Stimulated activated CD4-positive, alpha-beta T cell treated with anti-CD3 and anti-CD28 coated beads, Interleukin-2, amount 100 ng/mL, for 4 hours (primary cell): ENCODE measurements at places on chromosomes 13 and 19.

DNA sequence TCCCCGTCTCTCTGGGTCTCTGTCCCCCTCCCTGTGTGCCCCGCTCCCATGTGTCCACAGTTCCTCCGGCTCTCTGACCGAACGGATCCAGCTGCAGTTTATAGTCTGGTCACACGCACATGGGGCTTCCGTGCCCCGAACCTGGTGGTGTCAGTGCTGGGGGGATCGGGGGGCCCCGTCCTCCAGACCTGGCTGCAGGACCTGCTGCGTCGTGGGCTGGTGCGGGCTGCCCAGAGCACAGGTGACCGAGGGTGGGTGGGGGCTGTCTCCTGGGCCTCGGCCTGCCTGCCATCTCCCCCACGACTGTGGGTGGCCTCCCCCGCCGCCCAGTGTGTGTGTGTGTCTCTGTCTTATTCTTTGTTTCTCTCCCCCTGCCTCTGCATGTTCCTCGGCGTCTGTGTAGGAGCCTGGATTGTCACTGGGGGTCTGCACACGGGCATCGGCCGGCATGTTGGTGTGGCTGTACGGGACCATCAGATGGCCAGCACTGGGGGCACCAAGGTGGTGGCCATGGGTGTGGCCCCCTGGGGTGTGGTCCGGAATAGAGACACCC, 10.3 kb downstream of the TRPM4 start:
- DNase-seq = no peak

DNA sequence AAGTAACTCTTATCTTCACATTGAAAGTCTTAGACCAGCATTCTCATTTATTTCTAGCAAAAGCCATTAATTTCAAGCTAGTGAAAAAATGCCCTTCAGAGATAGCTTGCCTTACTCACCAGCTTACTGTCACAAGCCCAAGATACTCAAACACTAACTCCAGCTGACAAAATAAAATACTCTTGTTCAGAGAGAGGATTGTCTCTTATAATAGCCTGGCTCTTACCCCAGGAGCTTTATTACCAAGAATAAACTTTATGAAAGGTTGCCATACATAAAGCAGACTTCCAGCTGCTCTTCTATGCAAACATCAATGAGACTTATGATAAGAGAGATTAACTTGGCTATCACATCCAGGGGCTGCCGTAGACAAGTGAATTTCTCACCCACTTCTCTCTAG, 53.6 kb downstream of the XPO4 start:
- DNase-seq = no peak

DNA sequence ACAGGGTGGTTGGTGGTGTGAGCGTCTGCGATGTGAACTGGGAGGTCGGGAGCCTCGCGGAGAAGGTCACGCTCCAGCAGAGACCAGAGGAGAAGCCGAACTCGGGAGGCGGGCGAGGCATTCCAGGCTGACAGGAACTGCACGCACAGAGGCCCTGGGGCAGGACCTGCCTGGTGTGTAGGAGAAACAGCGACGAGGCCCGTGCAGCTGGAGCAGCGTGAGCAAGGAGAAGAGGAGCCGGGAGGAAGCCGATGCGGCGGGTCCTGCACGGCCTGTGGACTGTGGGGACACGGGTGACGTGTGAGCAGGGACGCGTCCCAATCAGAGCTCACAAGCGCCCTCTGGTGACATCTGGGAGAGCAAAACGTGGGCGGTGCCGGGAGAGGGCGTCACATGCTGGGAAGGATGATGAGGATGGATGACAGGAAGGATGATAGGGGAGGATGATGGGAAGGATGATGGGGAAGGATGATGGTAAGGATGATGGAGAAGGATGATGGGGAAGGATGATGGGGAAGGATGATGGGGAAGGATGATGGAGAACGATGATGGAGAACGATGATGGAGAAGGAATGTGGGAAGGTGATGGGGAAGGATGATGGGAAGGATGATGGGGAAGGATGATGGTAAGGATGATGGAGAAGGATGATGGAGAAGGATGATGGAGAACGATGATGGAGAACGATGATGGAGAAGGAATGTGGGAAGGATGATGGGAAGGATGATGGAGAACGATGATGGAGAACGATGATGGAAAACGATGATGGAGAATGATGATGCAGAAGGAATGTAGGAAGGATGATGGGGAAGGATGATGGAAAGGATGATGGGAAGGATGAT, 16.1 kb upstream of the MADCAM1 start:
- DNase-seq = peak; percentile 30

DNA sequence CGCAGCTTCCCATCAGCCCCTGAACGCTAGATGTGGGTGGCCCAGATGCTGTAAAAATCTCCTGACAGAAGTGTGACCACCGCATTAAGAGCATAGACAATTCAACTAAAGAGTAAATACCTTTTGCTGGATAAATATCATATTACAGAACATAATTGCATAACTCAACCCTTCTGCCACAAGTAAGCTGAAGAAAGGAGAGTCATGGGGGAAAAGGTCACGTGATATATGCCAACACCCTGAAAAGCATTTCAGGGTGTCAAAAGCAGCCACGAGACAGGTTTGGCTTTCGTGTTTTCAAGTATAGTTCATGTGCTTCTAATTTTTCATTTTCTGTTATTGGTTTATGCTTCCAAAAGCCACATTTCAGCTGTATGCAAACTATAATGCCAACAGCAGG, 71.3 kb downstream of the LHFPL6 start:
- DNase-seq = no peak

- DNase-seq = no peak
These were observed 5.9 kb upstream of the GPR32 start for GRCh38 chr19:50764409-50764808.

- no peak for DNase-seq
These were observed 283.5 kb upstream of the DACH1 start for GRCh38 chr13:72150502-72150901.

DNA sequence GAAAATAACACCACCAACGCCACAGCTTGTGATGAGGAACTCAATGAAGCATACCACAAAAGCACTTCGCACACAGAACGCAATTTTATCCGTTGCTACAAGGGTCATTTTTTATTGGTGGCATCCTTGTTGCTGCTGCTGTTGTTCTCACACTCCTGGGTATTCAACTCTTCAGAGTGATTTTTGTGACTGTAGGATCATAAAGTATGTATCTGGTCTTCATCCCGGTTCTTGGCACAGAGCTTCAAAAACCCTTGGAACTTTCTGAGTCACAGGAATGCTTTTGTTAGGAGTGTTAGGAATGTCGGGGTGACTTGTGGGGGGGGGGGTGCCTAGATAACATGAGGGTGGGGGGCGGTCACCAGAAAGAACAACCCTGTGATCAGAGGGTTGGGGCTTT, 108.4 kb downstream of the ZNF557 start:
- DNase-seq = no peak

GRCh38 chr13:48909056-48909389, 66.7 kb upstream of the FNDC3A start:
- DNase-seq = no peak

- DNase-seq = no peak
These were observed 73.6 kb downstream of the DCLK1 start for GRCh38 chr13:36057547-36057946.

GRCh38 chr19:55149078-55150003, at the start of gene TNNT1:
Gene TNNT1 (minus strand): TSS chr19:55149206. CDS start chr19:55147157, 2,049 bp downstream.
- DNase-seq = no peak

DNA sequence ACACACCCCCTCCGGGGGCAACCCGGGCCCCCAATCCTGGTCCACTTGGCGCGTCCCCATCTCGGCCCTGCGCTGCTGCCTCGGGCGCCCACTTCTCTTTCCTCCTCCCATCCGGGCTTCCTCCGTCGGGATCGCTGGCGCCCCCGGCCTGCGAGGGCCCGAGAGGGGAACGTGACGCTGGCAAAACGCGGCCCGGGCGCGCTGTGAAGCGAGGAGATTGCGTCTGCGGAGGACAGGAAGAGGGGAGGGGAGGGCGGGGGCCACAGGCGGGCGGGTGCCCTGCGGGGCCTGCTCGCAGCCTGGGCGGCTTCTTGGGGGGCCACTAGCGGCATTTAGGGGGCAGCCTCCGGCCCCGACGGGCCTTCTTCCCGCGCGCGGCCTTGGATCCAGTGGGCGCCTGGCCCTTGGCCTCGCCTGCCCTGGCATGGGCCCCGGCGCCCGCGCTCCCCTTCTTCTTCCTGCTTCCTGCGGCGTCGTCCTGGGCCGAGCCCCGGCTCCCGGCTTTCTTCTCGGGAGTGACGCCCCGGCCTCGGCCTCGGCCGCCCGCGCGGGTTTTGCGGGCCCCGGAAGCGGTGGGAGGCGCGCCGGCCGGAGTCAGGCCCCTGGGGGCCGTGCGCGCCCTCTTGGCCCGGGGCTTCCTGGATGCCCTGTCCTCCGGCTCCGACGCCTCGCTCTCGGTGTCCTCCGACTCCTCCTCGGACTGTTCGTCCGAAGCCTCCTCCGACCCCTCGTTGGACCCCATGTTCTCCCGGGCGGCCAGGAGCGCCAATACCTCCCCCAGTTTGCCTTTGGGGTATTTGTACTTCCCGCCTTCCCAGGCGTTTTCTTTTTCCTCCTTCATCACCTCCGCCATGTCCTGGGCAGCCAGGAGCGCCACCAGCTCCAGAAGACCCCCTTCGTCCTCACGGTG, 2.2 kb downstream of the PNMA8B start:
- peak; percentile 15 for DNase-seq

DNA sequence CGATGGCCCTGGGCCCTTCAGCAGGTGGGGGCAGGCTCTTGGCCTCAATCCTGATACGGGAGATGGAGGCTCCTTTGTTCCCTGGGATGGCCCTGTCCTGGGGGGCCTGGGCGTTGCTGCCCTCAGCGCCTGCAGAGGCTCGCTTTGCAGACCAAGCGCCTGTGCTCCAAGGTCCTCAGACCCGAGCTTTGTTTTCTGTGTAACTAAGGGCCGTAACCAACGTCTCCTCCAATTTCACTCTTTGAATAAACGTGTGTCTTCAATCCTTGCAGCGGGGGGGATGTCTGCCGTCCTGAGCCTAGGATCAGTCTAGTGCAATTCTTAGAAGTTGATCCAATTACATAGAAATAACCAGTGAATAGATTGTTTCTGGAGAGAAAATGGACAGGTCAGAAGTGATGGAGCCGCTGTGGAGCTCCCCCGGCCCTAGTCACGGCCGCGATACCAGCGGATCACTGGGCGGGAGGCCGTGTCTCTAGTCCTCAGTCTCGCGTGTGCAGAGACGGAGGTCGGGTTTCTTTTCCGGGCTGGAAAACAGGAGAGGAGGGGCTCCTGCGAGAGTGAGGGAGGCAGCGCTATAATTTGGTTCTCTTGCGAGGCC, 5.3 kb downstream of the PTBP1 start:
- DNase-seq = no peak

GRCh38 chr19:28239270-28239669, 973.7 kb downstream of the UQCRFS1 start:
- no peak for DNase-seq

DNA sequence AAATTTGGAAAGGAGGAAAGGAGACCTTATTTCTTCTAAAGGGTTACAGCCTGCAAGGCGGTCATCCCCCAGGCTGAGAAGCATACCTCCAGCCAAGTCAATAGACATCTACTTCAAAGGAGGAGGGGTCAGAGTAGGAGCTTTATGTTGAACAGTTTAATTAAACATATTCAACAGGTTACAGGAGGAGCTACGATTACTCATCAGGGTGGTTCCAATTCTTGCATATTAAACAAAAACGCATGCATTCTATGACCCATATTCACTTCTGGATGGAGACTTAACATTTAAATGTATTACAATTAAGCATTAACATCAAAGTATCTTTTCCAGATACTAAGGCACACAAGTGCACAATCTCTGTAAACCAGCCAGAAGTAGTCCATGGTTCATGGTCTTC, 1955.0 kb downstream of the PCDH9 start:
- no peak for DNase-seq
